ENCODE measurements at places on chromosomes 2 and 18.

GRCh38 chr2:136929531-136929930, 164.2 kb downstream of the THSD7B start:
- DNase-seq, result no peak

- DNase-seq, result no peak
These were observed 463 bp downstream of the SMC6 start for GRCh38 chr2:17752892-17753802.

- DNase-seq, result no peak
These were observed 15.4 kb upstream of the SLC25A52 start for GRCh38 chr18:31776093-31776492.

- DNase-seq, result no peak
These were observed 1004.4 kb upstream of the CDH2 start for GRCh38 chr18:29181151-29181901.

- no peak for DNase-seq
These were observed 129.7 kb downstream of the LRP2 start for GRCh38 chr2:169232551-169233154.

Data from activated T-cell treated with anti-CD3 and anti-CD28 coated beads, Interleukin-2, amount 50 U/mL, for 1 hour (primary cell).